NCI-H526 (cell line): ENCODE measurements at places on chromosomes 16 and 17.

GRCh38 chr16:15961060-15961511, 11.7 kb downstream of the ABCC1 start:
- no peak for DNase-seq

DNA sequence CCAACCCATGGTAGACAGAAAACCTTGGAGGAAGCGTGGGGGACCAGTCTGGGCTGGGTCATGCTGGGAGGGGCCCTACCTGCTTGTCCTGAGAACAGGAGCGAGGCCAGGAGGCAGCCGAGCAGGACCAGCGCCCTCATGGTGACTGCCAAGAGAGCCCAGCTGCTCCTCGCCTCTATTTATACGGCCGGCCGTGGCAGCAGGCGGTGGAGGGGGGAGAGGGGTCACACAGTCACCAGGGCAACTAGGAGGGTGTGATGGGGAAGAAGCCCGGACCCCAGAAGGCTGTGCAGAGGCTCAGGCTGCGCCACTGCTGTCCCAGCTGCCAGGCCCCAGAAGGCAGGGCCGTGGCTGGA, at the start of gene SRL:
SRL (minus strand) TSS at position 153 of the 356 bp plus-strand sequence; CDS start at position 140, 13 bp downstream.
- DNase-seq: peak; percentile 41

- DNase-seq: no peak
Observed at GRCh38 chr17:15124746-15125145, 140.4 kb downstream of the PMP22 start.

DNA sequence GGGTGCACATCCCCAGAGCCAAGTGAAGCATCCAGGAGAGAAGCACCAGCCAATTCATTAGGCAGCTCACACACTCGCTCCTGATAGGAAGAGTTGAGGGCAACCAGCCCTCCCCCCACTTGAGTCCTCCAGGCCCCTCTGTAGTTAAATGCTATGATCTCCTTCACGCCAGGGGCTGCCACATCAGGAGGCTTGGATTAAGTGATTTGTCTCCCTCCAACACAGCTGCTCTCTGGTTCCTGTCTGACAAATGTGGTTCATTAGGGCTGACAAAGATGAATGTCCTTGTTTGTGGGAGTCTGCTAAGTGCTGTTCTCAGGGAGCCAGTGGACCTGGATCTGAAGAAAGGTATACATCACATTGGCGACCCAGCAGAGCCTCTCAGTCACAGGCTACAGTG, 94.5 kb upstream of the WSCD1 start:
- no peak for DNase-seq

DNA sequence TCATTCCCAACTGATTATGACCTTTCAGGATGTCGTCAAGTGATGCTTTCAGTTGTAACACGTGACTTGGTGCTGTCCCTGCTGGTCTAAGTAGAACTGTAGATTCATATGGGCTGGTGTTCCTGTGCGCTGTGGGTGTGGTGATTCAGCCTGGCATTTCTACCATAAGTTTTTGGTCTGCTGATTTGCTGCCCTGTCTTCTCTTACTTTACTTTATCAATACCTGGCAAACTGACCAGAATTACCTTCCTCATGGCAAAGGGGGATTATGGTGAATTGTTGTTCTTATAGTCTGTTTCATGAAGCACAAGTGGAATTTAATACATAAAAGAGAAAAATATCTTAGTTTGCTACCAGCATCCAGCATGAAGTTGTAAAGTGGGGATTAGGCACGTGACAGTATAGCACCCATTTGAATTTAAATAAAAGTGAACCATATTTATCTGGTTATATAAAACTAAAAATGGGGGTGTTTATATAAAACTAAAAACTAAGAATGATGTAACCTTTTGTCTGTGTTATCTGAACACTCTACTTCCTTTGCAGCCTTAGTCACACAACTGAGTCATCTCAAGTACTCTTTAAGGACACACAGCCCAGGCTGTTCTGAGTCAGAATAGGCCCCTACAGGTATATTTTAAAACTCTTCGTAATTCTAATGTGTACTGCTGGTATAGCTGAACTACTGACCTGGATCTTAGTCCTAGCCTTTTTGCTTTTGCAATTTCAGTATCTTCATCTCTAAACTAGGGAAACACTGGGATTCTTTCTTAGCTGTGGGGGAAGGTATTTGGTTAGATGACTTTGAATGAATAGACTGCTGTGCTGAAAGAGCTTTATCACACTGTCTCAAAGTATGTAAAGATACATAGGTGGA, 28.3 kb downstream of the TTC19 start:
- DNase-seq: no peak

- no peak for DNase-seq
Observed at GRCh38 chr17:81470944-81471817, 41.4 kb downstream of the ACTG1 start.

GRCh38 chr17:28145348-28145747, 102.9 kb downstream of the NLK start:
- DNase-seq: no peak

DNA sequence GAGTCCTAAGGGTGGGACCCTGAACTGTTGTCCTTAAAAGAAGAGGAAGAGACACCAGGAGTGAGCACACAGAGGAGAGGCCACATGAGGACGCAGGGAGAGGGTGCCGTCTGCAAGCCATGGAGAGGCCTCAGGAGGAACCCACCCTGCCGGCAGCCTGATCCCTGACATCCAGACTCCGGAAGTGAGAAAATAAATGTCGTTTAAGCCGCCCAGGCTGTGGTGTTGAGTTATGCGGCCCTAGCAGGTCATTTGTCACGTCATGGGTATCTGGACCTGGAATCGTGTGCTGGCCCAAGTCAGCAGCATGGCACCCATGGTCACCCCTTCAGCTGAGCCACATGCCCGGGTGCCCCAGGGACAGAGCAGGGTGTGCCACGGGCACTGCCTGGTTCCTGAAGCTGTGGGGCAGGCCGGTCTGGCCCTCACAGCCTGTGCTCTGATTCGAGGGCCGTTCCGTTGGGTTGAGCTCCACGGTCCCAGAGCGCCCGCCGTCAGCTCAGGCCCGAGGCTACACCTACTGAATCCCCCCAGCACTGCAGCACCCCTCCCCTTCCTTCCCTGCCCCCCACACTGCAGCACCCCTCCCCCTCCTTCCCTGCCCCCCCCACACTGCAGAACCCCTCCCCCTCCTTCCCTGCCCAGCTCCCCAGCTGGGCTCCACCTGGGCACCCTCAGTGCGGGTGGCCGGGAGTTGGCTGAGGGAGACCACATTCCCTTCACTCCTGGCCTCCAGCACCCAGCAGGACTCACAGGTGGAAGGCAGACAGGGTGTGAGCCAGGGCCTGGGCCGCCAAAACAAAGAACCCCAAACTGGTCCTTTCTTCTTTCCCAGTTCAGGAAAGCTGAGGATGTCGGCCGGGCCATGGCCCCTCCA, 2.7 kb upstream of the CCDC57 start:
- no peak for DNase-seq

- DNase-seq: no peak
Observed at GRCh38 chr17:35780950-35781349, 14.5 kb downstream of the MMP28 start.

DNA sequence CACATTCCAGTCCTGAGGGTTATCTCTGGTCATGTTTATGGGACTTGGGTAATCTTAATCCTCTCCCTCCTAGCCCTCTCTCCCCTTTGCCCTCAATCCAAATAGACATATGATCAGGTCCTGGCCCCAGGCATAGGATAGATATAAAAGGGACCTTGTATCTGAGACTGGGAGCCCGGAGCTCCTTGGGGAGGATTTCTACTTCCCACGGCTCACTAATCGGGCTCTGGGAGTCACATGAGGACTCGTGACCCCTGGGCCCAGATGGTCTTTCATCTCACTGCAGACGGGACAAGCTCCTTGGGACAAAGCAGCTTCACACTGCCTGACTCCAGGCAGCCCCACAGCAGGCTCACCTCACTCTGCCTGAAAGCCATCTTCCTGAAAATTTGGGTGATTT, 57.8 kb upstream of the LYRM9 start:
- no peak for DNase-seq

DNA sequence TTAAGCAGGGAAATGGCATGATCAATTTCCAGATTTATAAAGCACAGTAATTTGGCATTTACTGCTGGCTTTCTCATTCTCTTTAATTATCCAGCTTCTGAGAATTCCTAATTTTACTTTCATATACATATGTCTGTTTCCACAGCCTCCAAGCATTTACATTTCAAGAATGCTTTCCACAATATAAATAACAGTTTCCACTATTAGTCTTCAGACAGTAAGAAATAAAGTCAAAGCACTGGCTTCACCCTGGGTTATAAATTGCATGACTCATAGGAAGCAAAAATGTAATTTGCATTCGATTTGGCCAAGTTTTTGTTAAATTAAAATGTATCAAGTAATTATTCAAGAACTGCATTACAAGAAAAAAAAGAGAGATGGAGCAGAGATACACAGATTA, 53.5 kb downstream of the MPHOSPH6 start:
- no peak for DNase-seq

GRCh38 chr17:49978501-49978900, 9.5 kb downstream of the DLX4 start:
- no peak for DNase-seq

- no peak for DNase-seq
Observed at GRCh38 chr17:47871048-47871447, 20.1 kb upstream of the SP6 start.

DNA sequence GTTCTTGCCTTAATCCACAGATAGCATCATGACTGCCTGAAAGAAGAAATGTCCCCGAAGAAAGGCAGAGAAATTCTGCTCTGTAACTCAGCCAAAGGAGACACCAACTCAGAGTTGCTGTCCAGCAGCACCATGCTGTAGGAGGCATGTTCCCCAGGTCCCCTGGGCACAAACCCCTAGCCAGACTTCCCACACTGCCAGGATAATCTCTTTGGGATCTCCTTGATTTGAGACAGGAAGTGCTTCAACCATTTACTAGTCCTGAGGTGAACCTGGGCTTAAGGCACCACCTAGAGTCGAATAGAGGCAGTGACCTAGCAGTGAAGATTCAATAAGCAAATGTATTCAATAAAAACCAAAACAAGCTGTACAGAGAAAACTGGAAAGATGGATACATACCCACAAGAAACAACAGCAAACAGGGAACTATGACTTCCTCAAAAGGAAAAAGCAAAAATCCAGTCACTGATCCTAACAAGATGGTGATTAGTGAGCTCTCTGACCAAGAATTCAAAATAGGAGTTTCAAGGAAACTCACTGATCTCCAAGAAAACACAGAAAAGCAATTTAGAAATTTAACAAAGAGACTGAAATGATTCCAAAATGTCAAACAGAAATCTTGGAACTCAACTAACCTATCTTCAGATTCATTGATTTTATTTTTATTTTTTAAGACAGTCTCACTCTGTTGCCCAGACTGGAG, 5.7 kb downstream of the OR4D2 start:
- DNase-seq: peak; percentile 71

DNA sequence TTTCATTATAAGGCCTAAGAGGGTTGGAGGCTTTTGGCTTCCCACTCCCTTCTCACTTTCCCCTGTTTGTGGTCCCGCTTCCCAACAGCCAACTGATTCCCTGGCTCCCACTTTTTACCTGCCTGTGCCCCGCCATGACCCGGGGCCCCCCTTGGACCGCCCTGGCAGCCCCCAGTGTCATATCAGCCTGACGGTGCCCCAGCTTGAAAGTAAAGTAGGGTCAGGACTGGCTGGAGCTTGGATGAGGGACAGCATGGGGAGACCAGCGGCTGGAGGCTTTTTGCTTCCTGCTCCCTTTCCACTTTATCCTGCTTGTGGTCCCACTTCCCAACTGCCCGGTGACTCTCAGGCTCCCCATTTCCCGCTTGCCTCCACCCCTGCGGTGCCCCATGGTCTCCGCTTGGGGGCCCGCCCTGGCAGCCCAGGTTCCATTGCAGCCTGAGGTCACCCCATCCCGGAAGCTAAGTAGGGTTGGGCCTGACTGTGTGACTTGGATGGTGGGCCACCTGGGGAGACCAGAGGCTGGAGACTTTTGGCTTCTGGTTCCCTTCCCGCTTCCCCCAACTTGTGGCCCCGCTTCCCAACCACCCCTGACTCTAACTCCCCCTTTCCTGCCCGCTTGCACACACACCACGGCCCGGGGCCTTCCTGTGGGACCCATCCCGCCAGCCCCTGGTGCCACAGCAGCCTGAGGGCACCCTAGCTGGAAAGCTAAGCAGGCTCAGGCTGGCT, 2274.7 kb downstream of the TP53TG3F start:
- DNase-seq: no peak

GRCh38 chr17:10229181-10229580, 30.8 kb upstream of the GAS7 start:
- DNase-seq: no peak

- DNase-seq: no peak
Observed at GRCh38 chr17:2266045-2266864, 37.3 kb downstream of the SMG6 start.

- DNase-seq: no peak
Observed at GRCh38 chr16:17339764-17340541, 130.8 kb downstream of the XYLT1 start.

GRCh38 chr17:32588135-32588534, 101.3 kb downstream of the CDK5R1 start:
- no peak for DNase-seq

DNA sequence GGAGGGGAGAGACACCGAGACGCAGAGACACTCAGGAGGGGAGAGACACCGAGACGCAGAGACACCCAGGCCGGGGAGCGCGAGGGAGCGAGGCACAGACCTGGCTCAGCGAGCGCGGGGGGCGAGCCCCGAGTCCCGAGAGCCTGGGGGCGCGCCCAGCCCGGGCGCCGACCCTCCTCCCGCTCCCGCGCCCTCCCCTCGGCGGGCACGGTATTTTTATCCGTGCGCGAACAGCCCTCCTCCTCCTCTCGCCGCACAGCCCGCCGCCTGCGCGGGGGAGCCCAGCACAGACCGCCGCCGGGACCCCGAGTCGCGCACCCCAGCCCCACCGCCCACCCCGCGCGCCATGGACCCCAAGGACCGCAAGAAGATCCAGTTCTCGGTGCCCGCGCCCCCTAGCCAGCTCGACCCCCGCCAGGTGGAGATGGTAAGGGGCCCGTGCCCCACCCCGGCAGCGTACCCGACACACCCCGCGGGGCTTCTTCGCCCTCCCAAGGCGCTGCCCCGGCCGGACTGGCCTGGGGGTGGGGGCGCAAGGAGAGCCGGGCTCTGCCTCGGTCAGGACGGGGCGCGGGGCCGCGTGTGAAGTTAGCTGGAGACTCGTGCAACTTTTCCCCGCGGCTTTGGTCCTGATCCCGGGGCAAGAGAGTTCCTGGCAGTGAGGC, 427 bp downstream of the PPP1R1B start:
- DNase-seq: peak; percentile 28

DNA sequence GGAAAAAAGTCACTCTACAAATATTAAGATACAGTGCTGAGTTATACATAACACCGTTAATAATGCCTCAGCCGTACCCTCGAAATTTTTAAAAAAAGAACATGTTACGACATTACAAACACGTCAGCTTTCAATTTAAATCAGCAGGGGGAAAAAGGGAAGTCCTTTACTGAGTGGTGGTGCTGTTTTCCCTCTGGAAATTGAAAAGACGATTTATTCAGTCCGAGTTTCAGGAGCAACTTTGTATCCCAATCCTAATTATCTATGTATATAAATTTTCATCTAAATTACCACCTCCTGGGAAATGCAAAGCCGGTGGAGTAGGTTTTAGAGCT, 1.3 kb downstream of the NETO2 start:
- DNase-seq: no peak
